Tibial nerve (tissue), 4 donors: ENCODE measurements at places on chromosomes 16 and 17. TPM values are rescaled to one million over a fixed set of nuclear protein-coding genes. Genes with fewer than 3 reads are reported as not detected.

Gene MPV17L
- total RNA-seq: 11.5 TPM

Gene LRRC75A
- total RNA-seq: 5.7 TPM

Gene CCL1
- total RNA-seq: not detected

Gene TPSAB1
- 67.7 TPM for total RNA-seq

Gene HIGD1B
- 2.3 TPM for total RNA-seq

Gene FAM83G
- total RNA-seq: 3.1 TPM

Gene DHRS7C
- not detected for total RNA-seq

Gene CCL17
- total RNA-seq: not detected

Gene SEPTIN1
- total RNA-seq: 1.4 TPM

Gene FOXC2
- 18.2 TPM for total RNA-seq

Gene LRRC46
- not detected for total RNA-seq

Gene WNT9B
- total RNA-seq: 0.90 TPM

Gene STH
- total RNA-seq: not detected

Gene TP53TG3F
- total RNA-seq: not detected

Gene ENPP7
- total RNA-seq: not detected

Gene TM4SF5
- total RNA-seq: not detected
